ENCODE measurements at places on chromosomes 5 and 9.

DNA sequence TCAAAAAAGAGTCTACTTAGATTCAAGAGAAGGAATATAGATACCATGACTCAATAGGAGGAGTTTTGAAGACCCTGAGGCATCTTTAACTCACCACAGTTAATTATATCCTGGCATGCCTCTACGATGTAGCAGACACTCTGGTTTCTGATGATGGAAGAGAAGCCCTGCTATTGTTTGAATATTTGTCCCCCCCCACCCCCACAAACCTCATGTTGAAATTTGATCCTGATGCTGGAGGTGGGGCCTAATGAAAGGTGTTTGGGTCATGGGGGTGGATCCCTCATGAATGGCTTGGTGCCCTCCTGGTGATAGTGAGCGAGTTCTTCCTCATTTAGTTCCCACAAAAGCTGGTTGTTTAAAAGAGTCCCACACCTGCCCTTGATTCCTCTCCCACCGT is 147.9 kb upstream of the TBCA start:
- no peak for DNase-seq

- DNase-seq, result no peak
These were observed 246.1 kb downstream of the TRIM32 start for GRCh38 chr9:116933251-116933650.

DNA sequence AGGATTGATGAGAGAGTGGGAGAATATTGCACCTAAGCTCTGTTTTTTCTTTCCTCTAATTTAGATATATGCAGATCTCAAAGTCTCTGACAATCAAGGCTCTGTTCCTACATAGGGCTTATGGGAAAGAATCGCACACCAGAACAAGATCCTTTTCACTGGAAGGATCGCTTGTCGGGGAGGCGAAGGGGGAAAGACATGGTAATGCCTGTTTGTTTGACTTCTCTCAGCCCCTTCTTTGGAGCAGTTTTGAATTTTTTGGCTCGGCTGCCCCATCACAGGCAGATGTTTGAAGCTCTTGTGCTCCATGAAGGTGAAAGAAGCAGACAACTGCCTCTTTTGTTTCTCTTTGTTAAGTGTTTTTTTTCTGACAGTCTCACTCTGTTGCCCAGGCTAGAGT is 599.9 kb upstream of the ZNF608 start:
- no peak for DNase-seq

DNA sequence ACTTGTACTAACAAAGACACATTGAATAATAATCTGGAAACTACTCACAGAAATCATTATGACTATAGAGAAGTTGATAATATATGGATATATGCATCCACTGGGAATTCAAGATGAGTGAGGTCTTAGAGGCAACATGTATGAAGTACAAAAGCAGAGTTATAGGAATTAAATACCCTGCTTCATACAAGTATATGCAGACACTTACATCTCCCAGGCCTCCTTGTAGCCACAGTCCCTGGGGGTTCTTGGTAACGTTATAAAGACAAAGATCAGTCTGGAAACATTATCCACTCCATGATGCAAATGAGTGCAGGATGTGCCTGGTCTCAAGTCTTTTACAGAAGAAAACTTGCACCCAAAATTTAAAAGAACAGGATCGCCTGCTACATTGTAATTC is 92.4 kb upstream of the ANXA1 start:
- DNase-seq, result no peak

DNA sequence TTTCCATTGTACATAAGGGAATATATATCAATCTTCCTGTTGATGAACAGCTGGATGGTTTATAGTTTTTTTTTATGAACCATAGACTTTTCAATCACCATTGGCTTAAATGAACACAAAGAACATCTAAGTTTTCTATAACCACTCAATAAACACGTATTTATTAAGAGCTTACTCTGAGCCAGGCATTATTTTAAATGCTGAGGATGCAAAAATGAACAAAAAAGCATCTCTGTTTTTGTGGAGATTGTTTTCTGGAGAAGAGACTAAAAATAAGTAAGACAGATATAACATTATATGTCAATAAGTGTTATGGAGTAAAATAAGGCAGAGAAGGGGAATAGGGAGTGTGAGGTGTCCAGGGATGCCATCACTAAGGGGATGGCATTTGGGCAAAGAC is 52.1 kb upstream of the SLC24A2 start:
- no peak for DNase-seq

DNA sequence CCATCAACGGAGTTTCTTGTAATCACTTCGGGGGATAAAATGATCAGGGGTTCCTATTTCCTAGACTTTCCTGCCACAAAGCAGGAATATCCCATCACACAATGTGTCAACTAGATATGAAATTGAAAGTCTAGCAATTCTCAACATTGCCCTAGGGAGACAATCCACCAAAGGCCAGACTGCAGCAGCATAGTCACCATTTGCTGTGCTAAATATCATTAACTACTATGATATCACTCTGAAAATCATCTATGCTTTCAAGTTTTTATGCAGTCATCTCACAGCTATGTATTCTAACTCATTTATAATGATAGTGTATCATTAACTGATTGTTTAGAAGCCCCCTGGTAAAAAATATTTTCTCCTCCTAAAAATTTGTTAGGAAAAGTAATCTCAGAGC is 342.6 kb upstream of the CDH6 start:
- DNase-seq, result no peak

DNA sequence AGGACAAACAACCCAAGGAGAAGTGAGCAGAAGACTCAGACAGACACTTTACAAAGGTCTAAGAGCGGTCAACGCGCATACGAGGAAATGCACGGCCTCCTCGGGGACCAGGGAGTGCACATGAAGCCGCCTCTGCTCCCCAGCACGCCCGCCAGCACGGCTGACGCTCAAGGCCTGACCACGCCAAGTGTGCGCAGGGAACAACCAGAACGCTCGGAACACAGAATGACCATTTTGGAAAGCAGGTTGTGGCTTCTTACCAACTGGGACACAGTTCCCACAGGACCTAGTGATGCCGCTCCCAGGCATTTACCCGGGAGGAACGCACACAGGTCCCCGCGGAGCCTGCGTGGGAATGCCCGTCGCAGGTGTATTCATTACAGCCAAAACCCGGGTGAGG is 191.5 kb upstream of the PPP1R26 start:
- no peak for DNase-seq

- no peak for DNase-seq
These were observed 60.1 kb upstream of the GNA14 start for GRCh38 chr9:77708064-77708815.

GRCh38 chr9:80952363-80952922 is 736.9 kb downstream of the TLE1 start:
- DNase-seq, result no peak

- no peak for DNase-seq
These were observed 27.6 kb upstream of the SMIM23 start for GRCh38 chr5:171757853-171758535.

- DNase-seq, result no peak
These were observed 11.7 kb downstream of the SOX30 start for GRCh38 chr5:157640406-157641066.

GRCh38 chr9:83340451-83340850 is 197.8 kb downstream of the FRMD3 start:
- no peak for DNase-seq

DNA sequence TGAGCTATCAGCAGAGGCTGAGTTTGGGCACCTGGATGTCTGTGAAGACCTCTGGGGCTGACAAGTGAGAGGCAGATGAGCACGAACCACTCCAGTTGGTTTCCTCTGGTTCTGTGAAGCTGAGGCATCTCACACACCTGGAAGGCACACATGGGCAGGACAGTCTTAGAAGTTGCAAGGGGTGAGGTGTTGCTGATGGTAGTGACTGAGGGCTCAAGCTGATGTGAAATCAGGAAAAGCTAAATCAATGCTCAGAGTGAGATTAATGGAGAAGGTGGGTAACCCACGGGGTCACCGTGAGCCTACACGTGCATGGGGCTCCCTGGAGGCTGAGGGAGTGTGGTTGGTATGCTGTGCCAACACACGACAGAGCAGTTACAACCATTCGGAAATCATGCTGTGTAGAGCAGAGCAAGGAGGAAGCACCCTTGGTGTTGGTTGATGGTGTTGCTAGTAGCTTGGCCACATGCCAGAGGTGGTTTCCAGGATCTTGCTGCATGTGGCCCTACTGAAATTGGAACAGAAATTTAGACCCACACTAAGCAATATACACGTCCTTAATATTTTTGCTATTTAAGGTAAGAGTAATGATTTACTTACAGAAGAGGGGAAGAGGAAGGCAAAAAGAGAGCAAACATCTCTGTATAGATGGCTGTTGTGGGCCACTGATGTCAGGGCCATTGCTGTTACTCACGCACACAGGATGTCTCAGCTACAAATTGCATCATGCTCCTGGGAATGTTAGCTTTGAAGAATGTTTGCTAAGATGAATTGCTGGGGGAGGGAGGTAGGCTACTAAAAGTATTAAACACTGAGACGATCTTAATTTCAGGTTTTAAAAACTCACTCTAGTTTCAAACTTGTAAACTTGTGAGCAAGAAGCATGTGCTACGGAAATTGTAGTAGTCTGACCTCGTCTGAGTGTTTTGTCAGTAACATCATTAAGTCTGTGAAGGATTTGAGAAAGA is 170.5 kb downstream of the ARHGEF28 start:
- peak; percentile 5 for DNase-seq

DNA sequence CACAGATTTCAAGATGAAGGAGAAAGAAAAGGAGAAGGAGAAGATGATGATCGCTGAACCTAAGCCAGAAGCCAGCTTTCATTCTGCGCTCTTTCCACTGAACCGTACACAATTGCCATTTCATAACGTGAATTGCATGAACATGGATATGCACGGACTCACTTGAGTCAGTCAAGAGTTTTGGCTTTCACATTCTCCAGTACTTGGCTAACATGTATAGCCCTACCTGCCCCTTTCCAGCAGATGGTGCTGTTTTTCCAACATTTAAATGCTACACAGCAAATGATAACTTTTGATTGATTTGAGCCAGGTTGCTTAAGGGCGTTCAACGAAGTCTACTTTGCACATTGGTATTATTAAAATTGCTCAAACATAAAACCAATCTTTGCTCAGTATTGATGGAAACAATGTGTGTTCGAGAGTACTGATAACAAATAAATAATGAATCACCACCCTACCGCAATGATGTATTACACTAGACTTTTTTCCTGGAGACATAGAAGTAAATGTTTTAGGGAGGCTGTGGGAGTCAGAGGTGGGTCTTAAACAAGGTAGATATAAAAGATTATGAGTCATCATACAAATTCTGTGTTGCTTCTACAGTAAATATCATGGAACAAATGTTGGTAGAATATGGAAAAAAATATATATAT is 196.4 kb downstream of the TRPM3 start:
- peak; percentile 16 for DNase-seq

GRCh38 chr9:10003047-10003446 is 609.8 kb downstream of the PTPRD start:
- DNase-seq, result no peak

DNA sequence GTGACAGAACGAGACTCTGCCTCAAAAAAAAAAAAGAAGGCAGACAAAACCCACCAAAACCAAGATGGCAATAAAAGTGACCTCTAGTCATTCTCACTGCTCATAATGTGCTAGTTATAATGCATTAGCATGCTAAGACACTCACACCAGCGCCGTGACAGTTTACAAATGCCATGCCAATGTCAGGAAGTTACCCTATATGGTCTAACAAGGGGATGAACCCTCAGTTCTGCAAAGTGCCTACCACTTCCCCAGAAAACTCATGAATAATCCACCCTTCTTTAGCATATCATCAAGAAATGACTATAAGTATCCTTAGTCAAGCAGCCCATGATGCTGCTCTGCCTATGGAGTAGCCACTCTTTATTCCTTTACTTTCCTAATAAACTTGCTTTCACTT is 4.7 kb upstream of the BICD2 start:
- DNase-seq, result no peak

GRCh38 chr9:6194934-6195333 is 20.7 kb upstream of the IL33 start:
- DNase-seq, result no peak

DNA sequence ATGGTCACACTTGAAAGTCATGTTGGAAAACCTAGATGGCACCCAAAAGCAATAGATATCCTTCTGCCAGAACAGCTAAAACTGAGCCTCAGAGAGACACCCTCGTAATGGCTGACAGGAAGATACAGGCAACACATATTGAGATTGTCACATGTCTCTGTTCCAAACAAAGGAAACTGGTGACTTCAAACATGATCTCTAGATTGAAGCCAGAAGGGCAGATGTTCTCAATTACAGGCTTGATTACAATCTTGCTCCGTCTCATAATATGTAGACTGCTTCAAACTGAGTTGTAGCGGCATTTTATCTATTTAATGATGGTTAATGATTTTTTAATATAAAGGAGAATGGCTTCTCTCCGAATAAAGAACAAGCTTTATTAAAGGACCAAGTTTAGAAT is 774.3 kb downstream of the KCTD16 start:
- no peak for DNase-seq

DNA sequence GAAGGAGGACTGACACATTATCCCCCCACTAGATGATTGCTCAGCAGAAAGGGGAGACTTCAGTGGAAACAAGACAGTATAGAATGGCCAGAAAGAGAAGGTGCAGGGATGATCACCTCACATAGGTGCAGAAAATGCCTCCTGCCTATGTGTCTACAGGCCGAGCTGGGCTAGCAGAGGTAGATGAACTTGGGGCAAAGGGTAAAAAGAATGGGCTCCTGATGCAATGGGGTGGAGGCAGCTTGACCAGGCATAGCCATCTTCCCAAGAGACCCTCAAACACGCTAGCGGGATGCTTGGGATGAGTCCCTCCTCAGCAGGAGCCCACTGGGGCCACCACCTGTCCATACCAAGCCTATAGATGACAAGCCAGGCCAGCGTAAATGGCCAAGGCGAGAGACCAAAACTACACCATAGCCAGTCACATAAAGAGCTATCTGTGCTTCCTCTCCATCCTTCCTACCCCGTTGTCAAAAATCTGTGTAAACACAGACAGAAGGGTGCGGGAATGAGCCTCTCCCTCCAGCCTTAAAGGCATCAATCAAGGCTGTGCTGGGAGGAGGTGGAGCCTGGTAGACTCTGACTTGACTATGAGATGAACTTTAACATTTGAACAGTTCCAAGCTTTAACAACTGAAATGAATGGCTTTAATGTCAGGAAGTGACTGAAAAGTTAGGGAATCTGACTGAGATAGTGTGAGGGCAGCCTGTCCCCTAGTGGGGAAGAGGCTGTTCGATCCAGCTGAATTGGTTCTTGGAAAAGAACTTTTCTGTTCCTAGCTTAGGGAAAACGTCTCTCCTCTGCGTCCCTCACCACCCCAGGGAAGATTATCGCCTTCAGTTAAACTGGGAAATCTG is 10.4 kb downstream of the C9orf152 start:
- no peak for DNase-seq

GRCh38 chr9:129608561-129609481 is 12.1 kb downstream of the C9orf50 start:
- no peak for DNase-seq

- DNase-seq, result no peak
These were observed 32.6 kb upstream of the RANBP3L start for GRCh38 chr5:36334315-36334714.
